MV-4-11 (cell line): ENCODE measurements at places on chromosomes 2 and 18.

DNA sequence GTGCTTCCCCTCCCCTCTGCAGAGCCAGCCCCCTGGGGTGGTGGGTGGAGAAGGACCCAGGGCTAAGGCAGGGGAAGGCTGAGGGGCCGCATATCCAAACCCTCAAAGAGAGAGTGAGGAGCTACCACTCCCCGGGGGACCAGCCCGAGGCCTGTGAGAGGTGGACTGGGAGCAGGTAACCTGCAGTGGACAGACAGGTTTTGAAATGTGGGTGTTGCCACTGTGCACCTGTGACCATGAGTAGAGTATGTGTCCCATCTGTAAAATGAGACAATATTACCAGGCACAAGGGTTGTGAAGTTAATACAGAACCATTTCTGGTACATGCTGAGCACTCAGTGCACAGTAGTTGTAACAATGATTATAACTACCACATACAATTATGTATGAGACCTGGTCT, 51.2 kb upstream of the POMC start:
- no peak for DNase-seq

DNA sequence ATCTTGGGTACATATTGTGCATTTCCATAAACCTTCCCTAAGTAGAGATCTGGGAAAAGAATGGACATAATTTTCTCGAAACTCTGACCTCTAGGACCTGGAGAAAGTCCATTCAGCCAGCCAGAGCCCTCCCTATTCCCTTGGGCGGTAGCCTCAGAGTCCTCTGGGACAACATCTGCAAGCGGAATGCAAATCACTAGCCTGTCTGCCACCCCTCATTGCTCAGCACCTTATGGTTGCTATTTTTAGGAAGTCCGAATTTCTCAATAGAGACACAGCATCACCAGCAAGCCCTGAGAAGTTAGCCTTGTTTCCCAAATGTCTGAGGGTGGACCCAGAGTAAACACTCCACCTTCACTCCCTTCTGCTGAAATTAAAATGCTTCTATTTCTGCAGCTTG, 17.6 kb upstream of the CD28 start:
- DNase-seq = peak; percentile 72

- no peak for DNase-seq
These were observed at the start of gene SP9 for GRCh38 chr2:174334781-174335251. SP9 (plus strand) TSS chr2:174334954; CDS start chr2:174335093, 139 bp downstream.

DNA sequence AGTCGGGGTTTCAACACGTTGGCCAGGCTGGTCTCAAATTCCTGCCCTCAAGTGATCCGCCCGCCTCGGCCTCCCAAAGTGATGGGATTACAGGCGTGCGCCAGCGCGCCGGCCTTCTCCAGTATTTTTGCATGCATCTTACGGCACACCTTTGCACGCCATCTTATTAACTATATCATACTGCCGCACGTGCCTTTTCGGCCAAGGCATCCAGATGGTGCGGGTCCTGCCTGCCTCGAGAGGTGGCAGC, 765 bp upstream of the ING5 start:
- no peak for DNase-seq

- no peak for DNase-seq
These were observed 86.9 kb downstream of the EIF2AK3 start for GRCh38 chr2:88540346-88540745.

DNA sequence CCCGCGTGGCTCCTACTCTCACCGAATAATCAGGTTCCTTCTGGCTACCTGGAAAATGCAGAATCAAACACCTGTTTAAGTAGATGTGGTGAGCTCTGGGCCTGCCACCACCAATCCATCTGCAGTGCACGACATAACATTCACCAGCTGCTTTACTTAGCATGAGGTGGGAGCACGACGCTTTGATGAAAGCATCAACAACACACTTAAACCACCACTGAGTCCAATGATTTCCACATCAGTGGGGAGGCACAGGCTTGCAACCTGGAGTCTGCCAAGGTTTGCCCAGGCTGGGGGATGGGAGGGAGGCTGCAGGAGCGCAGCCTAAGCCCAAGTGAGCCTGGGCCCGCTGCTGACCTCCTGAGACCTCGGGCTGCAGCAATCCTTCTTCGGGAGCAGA, 415.5 kb downstream of the MEIS1 start:
- DNase-seq = no peak

DNA sequence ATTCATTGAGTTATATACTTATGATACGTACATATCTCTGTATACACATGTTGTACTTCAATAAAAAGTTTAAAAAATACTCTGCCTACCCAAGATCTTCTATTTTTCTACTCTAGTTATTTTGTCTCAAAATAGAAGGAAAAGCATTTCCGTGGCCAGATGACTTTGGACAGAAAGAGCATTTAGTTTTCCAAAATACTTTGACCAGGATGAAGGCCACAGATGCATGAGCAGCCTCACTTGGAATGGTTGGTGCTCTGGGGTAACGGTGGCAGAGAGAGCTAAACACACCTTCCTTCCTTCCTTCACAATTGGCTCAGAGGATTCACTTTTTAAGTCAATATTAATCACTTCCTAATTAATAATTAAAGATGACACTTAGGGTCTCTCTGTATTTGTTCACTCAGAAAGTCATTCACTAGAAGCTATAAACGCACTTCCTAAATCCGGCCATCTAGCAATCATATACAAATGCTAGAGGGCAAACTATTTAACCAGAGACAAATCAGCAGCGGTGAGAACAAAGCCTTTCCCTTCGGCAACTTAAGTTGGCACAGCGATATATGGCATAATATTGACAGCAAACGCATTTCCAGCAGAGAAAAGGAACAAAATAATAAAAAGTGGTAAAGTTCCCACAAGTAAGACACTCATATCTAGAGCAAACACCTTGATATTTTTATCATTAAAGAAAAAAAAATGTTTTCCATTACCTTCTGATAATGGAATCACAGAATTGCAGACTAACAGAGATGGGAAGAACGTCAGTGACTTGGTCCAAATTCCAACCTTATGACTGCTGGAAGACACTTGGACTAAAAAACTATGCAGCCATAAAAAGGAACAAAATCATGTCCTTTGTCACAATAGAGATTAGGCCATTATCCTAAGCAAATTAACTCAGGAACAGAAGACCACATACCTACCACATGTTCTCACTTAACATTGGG, 55.9 kb upstream of the NARS1 start:
- DNase-seq = no peak

DNA sequence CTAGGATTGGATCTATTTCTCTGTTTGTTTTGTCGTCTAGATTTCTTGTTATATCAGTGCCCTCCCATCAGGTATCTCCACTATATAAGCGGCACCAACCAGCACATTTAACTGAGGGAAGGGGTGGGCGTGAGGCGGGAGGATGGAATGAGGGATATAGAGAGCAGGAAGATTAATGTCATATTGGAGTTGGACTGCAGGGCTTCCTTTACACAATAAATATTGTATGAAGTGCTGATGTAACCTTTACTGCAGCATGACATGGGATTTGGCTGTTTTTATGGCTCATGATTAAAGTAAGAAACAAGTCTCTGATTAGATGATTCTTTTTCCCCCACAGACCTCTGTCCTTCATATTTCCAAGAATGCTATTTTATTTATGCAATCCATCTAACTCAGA, 54.8 kb downstream of the TMEM200C start:
- DNase-seq = no peak
